ENCODE measurements at places on chromosomes 4 and X.

- DNase-seq, result no peak
These were observed 17.8 kb downstream of the JADE1 start for GRCh38 chr4:128827296-128827695.

DNA sequence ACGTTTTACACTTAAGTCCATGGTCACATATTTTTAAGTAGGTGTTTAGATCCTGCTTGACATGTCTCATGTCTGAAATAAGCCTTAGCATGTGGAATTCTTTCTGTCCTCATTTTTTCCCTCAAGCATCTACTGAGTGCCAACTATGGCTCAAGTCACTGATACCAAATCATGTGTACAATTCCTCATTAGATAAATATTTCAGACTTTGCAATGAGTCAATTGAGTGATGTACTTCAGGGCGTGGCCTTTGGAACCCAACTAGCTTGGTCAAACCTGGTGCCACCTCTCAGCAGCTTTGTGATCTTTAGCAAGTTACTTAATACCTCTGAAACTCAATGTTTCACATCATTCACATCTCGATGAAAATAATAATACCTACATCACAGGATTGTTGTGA is 12.6 kb upstream of the JADE1 start:
- DNase-seq, result no peak

GRCh38 chr4:37661772-37662171 is 24.4 kb downstream of the RELL1 start:
- no peak for DNase-seq

- no peak for DNase-seq
These were observed 219.4 kb downstream of the NKX6-1 start for GRCh38 chr4:84279678-84280077.

DNA sequence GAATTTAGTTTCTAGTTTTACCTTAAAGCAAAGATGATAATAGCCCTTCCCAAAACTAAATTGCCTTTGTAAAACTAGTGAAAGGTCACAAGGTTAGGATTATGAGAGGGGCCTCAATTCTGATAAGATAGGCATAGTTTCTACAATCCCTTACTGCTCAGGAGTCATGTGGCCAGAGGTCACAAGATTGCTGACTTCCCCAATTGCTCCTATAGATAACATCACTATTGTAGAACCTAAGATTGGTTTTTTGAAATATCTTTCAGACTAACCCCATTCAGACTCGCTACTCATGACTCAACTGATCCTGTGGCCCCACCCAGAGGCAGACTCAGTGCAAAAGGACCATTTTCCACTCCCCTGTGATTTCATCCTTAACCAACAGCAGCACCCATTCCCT is 70.3 kb downstream of the SCD5 start:
- DNase-seq, result no peak

DNA sequence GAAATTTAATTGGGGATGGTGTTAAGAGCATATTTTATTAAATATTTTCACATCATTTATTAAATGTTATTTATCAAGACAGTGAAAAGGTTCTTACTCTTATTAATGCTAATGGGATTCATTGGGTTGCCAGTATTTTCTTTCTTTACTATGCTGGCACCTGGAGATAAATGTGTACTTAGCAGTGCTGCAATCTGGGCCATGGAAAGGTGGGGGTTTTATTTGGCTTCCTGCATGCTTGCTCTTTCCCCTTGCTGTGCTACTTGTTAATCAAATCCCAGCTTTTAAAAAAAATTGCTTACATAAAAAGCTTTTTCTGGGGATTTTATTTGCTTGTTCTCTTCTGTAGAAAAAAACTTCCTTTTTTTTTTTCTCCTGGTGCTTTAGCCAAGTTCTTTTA is 48.3 kb downstream of the ZAR1 start:
- DNase-seq, result no peak

DNA sequence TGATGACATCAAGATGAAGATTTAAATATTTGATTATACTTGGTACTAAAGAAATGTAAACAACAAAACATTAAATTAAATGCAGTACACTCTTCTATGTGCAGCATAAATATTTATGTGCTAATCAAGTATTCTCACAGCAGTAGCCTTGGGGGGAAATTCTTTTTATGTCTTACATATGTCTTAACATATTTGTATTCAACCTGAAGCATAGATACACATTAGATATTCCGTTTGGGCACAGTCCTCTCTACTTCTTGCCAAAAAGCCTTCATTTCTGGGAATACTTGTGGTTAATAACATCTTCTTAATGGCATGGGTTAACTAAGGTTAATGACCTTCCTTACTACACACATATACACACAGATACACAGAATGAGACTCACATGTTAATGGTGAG is 19.8 kb downstream of the TMPRSS11F start:
- no peak for DNase-seq

- DNase-seq, result no peak
These were observed at the start of gene RASL11B for GRCh38 chr4:52861879-52862616. Gene RASL11B (plus strand): TSS chr4:52862317. CDS start chr4:52862508, 191 bp downstream.

DNA sequence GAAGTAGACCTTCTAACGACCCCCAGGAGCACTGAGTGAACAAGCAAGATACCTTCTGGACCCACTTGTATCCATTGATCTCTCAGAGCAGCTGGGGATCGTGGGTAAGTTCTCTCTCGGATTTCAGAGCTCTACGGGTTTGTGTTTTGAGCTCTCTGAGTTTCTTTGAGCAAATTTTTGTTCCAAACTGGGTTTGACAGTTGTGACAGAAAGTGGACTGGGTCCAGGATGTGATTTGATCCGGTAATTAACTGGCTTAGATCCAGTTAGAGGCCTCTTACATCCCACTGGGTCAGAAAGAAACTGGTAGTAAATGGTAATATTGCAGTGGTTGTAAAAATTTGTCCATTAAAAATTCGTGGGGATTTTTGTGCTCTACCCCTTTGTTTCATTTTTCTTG is 459.2 kb downstream of the INPP4B start:
- DNase-seq, result no peak

- DNase-seq, result no peak
These were observed 52.4 kb upstream of the GUCY1A1 start for GRCh38 chr4:155614111-155614762.

GRCh38 chr4:1470816-1471442 is 64.7 kb upstream of the NKX1-1 start:
- DNase-seq, result no peak

DNA sequence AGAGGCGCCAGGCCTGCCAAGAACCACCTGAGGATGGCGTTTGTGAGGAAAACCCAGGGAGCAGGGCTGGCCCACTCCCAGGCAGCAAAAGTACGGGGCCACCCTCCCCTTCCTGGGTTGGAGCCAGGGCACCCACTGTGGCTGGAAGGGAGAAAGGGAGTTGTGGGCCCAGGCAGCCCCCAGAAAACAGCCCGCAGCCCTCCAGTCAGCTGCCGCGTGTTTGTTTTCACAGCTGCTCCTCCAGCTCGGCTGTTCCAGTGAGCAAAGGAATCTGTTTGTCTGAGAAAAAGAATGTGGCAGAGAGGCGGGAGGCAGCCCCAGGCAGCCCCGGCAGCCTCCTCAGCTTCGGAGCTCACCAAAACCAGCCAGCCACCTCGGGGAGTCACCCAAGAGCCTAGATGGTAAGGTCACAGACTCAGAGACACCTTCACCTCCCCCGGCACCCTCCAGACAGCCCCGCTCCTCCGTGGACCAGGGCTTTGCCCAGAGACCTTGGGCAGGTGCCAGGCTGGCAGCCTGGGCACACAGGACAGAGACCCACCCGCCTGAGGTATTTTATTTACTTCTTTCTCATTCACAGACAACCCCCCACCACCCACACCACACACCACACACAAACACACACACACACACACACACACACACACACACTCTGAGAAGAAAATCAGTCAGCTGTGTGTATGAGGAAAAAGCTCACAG is 338.1 kb downstream of the BCOR start:
- DNase-seq, result no peak

GRCh38 chr4:86487738-86488348 is 106.3 kb upstream of the PTPN13 start:
- DNase-seq, result no peak

- DNase-seq, result no peak
These were observed 1.2 kb downstream of the SULT1B1 start for GRCh38 chr4:69759189-69759604.

DNA sequence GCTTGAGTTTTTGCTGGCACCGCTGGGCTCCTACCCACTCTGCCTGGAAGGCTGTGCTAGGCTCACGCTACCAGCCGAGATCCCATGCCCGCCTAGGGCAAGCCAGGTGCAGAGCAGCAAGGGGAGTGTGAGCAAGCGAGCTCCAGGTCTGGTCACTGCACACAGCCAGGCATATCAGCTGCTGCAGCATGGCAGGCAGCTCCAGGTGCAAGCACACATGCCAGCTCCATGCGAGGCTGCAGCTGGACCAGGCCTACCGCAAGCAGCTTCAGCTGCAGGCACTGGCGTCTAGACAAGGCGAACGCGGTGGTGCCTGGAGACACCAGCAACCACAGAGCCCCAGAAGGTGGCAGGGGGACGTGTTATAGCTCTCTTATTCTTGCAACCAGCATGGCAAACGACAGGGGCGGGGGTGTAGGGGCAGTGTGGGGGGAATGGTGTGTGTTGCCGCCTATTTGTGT is 614.7 kb upstream of the EPHA5 start:
- DNase-seq, result no peak

DNA sequence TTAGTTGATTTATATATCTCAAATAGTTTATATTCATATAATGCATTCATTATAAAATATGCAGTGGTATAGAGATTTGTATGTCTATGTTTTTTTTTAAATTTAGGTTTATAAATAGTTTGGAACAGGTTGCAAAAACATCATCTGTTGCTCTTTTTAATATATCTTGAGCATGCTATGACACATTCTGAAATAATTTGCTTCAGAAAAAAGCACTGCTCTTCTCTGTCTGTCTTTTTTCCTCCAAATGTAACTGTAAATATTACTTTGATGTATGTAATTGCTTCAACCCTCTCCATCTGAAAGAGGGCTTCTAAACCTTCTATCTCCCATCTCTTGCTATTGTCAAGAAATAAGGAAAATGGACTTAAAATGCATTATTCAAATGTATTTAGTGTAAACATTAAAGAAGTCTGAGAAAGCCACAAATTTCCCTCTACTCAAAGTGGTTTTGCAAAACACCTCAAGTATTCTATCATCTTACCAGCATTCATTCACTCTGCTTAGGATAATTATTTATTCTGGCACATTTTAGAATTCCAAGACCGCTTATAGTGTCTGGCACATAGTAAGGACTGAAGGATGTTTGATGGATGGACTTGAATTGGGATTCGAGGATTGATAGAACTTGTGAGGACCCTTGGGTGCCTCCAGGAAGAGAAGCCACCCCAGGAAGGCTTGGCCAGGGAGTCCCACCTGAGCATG is 87.8 kb downstream of the CLNK start:
- DNase-seq, result no peak

DNA sequence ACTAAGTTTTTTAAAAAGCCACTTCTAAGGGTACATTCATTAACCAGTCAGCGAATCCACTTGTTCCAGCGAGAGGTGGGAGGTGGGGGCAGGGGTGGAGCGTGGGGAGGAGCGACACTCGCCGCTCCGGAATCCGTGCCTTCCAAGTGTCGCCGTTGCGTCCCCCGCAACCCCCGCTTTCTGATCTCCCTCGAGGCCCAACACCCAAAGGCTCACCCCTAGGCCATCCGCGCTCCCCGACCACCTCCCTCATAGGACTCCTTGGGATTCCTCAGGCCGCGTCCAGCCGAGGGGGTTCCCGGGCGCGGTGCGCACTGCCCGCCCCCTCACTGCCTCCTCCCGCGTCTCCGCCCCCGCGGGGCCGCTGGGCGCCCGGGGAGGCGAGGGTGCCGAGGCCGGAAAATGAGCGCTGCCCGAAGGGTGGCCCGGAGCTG is 108.1 kb upstream of the STOX2 start:
- no peak for DNase-seq

- DNase-seq, result no peak
These were observed 218.8 kb downstream of the MGST2 start for GRCh38 chr4:139884438-139884837.

DNA sequence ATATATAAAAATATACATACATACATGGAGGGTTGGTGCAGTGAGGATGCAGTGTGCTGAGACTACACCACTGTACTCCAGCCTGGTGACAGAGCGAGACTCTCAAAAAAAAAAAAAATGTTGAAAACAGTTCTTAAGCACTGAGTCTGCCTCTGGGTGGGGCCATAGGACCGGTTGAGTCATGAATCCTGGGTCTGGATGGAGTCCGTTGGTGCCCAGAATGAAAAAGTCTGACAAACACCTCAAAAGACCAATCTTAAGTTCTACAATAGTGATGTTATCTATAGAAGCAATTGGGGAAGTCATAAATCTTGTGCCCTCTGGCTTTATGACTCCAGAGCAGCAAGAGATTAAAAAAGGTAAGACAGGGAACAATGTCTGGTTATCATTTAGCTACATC is 70.4 kb downstream of the FGFBP1 start:
- peak; percentile 18 for DNase-seq

GRCh38 chr4:183402771-183403170 is 41.7 kb upstream of the CDKN2AIP start:
- no peak for DNase-seq

GRCh38 chr4:86942185-86942666 is 7.4 kb downstream of the AFF1 start:
- no peak for DNase-seq

GRCh38 chr4:105461621-105462382 is 12.1 kb downstream of the PPA2 start:
- DNase-seq, result no peak

DNA sequence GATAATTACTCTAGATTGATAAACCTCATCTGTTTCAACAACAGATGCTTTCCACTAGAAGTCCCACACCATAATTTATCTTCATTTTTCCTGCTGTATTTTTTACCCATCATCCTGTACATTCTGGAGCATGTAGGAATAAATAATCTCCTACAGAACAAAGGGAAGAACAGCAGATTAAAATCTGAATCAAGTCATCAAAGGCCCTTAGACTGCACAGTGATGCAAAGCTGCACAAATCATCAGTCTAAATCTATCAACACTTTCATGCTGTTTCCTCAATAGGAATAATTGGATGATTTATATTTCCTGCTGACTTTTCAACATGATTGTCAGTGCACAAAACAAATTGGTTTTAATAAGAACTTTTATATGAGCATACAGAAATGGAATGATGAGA is 1143.9 kb downstream of the STIM2 start:
- DNase-seq, result no peak

- no peak for DNase-seq
These were observed 663.2 kb upstream of the HTR2C start for GRCh38 chrX:113920661-113921060.

GRCh38 chr4:67674098-67674497 is 26.9 kb downstream of the UBA6 start:
- DNase-seq, result no peak

DNA sequence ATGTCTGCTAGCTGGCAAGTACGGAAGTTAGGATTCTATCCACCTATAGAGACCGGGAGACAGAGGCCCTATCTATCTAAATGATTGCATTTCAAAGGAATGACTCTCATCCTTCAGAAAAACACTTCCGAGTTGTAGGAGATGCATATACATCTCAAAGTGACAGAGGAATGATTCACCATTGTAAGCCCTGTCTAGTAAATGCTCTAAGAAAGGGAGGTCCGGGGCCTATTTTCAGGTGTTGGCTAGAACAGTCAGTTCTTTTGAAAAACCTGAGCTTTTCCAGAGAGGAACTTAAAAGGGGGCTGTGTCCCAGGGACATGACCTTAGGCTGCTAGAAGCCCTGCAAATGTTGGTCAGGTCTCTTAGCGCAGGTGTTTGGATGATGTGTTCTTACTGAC is 262.9 kb upstream of the IL1RAPL1 start:
- no peak for DNase-seq

- DNase-seq, result no peak
These were observed 64.2 kb upstream of the MAP3K15 start for GRCh38 chrX:19579485-19579884.

- DNase-seq, result no peak
These were observed 438.9 kb downstream of the GRXCR1 start for GRCh38 chr4:43331226-43332051.

- no peak for DNase-seq
These were observed 53.6 kb downstream of the PCDH19 start for GRCh38 chrX:100356351-100356896.
